Fibroblast of skin of left biceps (primary cell): ENCODE measurements at places on chromosomes 4 and X.

- DNase-seq: no peak
Measured at GRCh38 chr4:77190053-77190452, 33.0 kb downstream of the CCNG2 start.

- DNase-seq: peak; percentile 4
Measured at GRCh38 chrX:116384406-116384954, 51.9 kb upstream of the SLC6A14 start.

DNA sequence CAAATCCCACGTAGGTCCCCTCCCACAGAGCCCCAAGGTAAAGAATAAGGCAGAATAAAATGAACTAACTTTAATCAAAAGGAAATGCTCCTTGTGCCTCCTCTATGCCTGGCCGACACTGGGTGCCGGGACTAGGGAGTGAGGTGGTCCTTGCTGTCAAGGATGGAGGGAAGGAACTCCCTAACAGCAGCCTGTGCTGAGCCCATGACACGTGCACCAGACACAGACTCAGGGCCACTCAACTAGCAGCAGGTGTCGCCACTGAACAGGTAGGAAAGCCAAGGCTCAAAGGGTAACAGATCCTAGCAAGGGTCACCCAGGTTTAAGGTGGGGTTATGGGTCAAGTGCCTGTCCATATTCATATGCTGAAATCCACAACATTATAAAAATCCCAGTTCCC, 29.2 kb downstream of the MSX1 start:
- no peak for DNase-seq

DNA sequence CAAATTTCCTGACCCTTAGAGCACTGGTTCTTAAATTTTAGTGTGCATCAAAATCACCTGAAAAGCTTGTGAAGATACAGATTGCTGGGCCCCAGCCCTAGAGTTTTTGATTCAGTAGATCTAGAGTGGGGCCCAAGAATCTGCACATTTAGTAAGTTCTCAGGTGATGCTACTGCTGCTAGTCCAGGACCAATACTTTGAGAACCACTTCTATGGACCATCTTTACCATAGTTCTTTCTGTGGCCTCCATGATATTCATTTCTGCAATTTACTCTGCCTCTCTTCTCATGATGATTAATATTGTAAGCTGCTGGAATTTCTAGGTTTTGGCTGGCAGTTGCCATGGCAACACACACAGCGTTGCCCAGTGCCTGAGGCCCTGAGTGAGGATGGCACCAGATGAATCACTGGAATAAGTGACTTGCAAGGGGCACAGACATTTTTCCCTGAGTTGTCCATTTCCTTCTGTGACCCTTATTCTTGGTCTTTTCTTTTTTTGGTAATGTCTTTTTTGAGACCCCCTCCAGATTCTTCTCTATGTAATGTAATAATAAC, 83.6 kb downstream of the PPP1R2C start:
- DNase-seq: no peak

GRCh38 chrX:47228550-47229270, 4.1 kb upstream of the USP11 start:
- DNase-seq: no peak

DNA sequence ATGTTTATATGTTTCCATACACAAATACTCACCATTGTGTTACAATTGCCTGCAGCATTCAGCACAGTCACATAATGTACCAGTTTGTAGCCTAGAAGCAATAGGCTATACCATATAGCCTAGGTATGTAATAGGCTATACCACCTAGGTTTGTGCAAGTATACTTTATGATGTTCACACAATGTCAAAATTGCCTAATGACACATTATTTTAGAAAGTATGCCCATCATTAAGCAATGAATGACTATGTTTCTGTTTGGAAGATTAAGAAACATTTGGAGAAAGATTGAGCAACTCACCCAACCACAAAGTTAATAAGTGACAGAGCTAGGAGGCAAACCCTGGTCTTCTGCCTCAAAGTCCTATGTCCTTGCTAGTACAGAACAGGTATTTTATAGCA, 96.8 kb upstream of the GRIA3 start:
- no peak for DNase-seq

- DNase-seq: no peak
Measured at GRCh38 chr4:148634476-148634875, 192.3 kb upstream of the NR3C2 start.

DNA sequence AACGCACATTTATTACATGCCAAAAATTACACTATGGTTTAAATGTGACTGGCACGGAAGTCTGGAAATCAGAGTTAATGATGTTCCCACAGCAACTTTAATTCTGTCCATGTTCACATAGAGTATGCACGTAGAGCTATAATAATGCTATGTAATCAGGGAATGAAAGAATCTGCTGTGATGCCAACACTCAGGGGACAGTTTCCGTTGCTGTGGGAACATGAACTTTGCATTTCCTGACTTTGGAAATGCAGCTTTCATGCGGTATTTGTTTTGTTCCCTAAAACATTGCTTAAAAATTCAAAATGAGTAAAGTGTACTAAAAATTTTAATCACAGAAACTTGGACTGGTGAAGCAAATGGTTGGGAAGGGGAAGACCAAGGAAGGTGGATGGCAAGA, 65.7 kb downstream of the MAGEA1 start:
- no peak for DNase-seq

DNA sequence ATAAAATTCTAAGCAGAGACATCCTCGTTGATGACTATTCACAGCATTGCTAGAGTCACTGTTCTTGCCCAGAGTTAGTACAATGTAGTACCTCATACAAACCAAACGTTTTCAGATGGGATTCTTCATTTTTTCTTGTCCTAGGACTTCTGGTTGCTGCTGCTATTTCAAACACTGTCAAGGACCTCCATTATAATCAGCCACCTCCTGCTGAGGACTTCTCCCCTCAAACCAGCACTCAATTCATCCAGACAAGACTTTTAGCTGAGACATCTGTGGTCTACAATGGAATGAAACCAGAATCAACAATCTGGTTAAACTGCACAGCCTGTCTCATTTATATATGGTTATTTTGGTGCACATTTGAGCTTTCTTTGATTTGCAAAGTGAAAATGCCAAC, 1008.8 kb downstream of the STPG2 start:
- DNase-seq: no peak

GRCh38 chrX:69618803-69619202, 2.9 kb downstream of the EDA start:
- no peak for DNase-seq

DNA sequence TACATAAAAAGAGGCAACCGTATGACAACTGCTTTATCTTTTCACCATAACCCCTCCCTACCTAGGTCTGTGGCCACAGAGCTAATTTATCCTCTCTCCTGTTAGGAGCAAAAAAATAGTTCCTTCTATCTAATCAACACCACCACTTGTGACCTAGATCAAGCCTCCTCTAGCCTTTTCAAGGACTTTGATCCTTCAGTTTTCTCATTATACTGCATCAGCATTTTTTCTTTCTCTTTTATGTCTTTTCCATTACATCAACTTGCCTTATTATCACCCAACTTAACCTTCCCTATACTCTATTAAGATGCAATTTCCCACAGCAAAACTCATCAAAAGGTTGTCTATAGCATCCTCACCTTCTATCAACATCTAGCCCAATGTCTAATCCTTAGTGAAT, 211.0 kb downstream of the ANKRD50 start:
- no peak for DNase-seq

DNA sequence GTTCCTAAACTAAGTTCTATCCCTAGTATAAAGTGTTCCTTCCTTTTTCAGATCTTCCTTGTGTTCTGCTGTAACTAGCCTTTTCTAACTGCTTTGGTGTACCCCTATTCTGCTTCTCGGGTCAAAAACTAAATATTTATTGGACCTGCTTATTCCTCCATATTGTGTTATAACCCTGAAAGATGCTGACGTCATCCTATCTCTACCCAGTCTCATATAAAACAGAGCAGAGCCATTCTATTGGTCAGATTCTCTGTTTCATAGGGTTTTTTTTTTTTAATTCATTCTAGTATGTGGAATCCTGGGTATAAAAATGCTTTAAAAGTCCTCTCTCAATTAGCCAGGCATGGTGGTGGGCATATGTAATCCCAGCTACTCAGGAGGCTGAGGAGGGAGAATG, 349.7 kb downstream of the ACTRT1 start:
- DNase-seq: no peak

- no peak for DNase-seq
Measured at GRCh38 chrX:87664381-87664780, 146.8 kb downstream of the KLHL4 start.

- DNase-seq: peak; percentile 26
Measured at GRCh38 chr4:154807042-154807630, 26.1 kb downstream of the RBM46 start.
